Activated B cell treated with CpG ODN at 0.5 μM for 24 hours (primary cell): ENCODE measurements at places on chromosomes 2 and 18.

DNA sequence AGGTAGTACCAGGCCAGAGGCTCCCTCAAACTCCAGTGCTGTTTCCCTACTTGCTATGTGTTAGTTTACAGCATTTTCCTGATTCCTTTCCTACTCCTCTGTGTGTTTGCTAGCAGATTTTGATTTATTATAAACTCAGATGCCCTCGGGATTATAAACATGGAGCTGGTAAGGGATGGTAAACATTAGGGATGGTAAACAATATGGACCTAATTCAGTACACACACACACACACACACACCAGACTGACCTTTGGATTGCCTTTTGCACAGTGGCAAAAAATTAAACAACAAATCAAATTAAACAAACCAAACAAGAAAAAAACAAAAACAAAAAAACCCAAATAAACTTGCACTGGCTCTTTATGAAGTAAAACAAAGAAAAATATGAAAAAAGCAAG is 55.4 kb upstream of the ACVR1 start:
- DNase-seq: no peak

DNA sequence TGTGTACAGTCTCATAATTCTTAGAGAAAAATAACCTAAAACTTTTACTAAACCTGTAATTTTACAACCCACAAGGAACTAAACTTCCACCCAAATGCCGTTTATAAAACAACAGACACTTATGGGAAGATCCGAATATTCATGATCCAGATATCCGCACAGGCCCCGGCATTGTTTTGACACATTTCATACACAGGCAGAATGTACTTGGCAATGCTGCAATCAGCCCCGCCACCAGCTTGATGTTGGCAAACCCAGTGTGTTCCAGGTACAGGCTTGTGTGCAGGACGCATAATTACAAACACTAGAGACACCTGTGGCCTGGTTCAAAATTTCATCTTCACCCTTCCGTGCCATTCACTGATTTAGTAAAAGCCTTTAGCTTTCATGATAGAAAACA is 393.0 kb upstream of the SALL3 start:
- DNase-seq: no peak

- DNase-seq: no peak
Measured at GRCh38 chr2:119914266-119914665, 98.6 kb upstream of the EPB41L5 start.

DNA sequence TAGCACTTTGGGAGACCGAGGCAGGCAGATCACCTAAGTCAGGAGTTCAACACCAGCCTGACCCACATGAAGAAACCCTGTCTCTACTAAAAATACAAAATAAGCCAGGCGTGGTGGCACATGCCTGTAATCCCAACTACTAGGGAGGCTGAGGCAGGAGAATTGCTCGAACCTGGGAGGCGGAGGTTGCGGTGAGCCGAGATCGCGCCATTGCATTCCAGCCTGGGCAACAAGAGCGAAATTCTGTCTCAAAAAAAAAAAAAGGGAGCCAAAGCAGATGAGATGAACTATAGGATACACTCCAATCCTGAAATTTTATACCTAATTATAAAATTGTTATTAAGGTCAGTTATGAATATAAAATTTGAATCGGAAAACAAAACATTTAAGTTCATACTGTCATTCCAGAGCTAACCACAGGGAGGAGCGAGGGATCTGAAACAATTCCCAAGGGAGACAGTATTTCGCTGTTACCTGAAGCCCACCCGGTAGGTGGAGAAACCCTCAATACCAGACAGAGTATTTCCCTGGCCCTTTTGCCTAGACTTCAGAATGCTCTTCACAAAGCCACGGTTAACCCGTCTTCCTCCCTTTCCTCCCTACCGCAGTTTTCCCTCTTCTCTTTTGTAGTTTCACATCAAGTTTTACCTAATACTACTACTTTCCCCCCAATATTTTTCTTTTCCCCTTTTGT is 1.4 kb downstream of the PPM1G start:
- DNase-seq: no peak

DNA sequence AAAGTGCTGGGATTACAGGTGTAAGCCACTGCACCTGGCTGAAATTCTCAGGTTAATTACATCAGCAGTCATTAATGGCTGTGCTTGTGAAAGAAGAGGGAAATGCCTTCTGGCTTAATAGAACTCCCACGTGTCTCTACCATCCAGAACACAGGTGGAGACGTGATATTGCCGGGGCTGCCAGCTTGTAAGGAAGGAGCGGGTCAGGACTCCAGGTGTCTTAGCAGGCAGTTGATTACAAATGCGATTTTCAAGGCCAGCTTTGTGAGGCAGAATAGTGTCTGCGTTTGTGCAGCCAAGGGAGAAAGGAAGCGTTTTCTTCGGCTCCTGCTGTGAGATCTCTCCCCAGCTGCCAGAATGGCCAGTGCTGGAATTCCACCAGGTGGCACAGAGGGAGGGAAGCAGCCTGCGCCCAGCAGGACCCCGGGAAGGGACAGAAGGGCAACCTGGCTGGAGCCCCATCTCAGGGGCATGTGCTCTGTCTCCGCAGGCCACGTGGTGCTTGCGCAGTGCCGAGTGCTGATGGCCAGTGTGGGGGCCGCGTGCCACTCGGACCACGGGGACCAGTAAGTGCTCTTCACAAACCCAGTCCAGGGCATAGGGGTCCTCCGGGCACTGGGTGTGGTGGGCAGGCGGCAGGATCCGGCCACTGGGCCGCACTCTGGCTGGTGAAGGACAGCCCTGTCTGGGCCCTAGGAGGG is 3.7 kb upstream of the ESPNL start:
- no peak for DNase-seq

DNA sequence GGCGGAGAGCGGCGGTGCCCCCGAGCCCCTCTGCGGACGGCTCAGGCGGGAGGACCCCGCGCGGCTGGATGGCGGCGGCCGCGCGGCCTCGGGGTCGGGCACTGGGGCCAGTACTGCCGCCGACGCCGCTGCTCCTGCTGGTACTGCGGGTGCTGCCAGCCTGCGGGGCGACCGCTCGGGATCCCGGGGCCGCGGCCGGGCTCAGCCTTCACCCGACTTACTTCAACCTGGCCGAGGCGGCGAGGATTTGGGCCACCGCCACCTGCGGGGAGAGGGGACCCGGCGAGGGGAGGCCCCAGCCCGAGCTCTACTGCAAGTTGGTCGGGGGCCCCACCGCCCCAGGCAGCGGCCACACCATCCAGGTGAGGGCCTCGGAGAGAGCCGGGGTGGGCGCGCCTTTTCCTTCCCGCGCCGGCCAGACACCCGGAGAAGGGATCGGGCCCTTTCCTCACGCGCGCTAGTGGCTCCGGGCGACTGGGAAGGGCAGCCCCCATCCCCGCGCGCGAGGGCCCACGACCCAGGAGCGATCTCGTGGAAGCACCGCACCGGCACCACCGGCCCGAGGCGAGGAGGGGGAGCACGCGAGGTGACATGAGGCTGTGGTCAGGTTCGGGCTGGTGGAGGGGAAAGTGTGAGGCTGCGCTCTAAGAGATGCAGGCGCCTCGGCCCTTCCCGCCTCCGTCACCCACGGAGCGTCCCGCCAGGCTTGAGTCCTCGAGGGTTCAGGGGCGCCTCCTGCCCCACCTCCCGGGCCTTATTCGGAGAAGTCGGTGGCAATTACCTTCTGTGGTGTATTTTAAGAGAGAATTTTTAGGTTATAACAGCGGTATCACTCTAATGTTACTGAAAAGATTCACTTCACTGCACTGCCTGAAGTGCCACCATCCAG is 607 bp downstream of the LAMA3 start:
- no peak for DNase-seq

GRCh38 chr2:9167718-9168657 is 38.6 kb upstream of the ASAP2 start:
- DNase-seq: no peak

DNA sequence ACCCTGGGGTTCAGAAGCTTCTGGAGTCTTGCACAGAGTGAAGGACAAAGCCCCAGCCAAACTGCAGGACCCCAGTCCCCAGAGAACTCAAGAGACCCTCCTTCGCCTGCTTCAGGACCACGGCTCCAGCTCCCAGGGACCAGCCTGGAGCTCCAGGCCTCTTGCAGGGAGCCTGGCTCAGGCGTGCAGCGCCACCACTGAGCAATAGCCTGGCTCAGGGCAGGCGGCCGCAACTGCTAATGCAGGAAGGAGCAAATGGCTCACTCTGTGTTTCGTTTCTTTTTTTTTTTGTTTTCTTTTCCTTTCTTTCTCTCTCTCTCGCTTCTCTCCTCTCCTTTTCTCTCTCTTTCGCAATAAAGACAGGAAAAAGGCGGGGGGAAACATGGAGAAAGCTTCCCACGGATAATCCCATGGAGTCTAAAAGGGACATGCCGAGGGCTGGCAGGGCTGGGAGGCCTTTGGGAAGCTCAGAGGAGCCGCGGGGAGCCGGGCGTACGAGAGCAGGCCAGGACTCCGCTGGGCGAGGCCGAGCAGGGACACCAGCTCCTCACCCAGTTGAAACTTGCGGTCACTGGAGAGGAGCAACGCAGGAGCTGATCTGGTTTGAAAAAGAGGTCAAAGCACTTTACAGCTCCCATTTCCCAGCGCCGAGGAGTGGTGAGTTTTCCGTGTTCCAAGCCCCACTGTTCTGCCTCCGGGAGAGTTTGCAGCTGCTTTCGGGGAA is 244.8 kb downstream of the TWIST2 start:
- no peak for DNase-seq

DNA sequence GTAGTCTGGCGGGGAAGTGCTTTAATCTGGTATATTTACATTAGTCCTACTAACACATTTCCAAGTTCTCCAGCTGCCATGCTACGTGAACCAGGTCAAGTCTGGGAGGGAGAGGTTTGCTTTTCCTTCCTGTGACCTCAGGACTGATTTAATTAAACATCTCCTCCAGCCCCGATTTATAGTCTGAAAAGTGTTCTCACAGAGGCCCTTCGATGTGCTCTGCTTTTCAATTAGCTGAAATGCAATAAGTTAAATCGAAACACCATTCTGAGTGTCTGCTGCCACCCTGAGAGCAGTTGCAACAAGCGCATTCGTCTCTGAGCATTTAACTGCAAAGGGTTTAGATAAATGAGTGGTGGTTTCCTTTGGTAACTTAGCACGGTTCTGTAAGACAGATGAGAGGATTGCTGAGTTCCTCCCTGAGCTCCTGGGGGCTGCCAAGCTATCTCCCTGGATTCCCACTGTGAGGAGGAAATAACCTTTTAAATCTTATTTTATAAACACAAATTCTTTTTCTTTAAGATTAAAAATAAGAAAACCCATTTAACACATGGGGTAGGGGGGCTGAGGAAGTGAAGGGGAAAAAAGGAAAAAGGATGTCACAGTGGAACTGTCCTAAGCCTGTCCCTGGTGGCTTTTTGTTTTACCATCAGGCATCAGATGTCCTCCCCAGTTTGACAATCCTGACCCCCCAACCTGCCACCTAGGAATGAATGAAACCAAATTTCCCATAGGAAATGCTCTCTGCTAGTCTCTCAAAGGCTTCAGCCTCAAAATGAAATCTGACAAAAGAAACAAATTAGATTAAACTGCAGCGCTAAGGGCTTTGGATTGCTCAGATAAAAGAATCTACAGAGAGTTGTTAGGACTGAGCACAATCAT is 56.5 kb upstream of the CREB1 start:
- no peak for DNase-seq

GRCh38 chr18:8607776-8608742 is 1.2 kb upstream of the RAB12 start:
- DNase-seq: no peak

- DNase-seq: no peak
Measured at GRCh38 chr18:63095768-63096167, 223.8 kb downstream of the BCL2 start.

- no peak for DNase-seq
Measured at GRCh38 chr2:11236335-11236734, 81.1 kb downstream of the SLC66A3 start.

DNA sequence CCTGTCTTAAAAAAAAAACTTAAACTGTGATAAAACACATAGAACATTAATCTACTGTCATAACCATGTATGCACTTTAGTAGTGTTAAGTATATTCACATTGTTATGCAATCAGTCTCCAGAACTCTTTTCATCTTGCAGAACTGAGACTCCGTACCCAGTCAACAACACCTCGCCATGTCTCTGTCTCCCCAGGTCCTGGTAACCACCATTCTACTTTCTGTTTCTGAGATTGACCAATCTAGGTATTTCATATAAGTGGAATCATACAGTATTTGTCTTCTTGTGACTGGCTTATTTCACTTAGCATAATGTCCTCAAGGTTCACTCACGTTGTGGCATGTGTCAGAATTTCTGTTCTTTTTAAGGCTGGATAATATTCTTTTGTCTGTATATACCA is 290.8 kb upstream of the CXCR4 start:
- no peak for DNase-seq

DNA sequence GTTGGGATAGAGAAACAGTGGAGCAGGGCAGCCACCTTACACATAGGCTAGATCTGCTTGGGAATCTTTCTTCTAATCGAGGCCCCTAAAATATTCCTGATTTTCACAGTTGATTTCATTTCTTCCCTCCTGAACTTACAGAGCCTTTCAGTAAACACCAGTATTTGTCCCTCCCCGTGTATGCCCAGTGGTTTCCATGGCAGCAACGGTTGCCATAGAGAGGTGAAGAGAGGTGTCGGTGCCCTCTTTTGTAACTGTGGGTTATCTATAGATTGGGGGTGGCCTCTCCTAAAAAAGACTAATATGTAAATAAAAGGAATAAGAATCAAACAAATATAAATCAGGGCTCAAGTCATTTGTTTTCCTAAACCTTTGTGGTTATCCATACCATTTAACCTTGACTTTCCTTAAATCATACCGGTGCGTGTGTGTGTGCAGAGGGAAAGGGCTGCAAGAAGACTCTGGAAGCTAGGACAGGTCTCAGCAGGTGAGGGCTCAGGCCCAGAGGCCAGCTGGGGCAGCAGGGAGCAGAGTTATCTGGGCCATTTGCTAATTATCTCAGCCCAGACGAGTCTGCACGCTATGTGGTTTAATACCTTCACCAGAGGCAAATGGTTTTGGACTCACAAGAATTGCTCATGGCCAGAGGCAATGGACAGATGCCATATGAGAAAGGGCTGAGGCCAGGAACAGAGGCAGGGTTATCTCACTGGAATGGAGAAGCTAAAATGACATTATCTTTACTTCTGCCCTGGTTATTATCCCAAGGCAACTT is 35.5 kb downstream of the LIPG start:
- DNase-seq: no peak

DNA sequence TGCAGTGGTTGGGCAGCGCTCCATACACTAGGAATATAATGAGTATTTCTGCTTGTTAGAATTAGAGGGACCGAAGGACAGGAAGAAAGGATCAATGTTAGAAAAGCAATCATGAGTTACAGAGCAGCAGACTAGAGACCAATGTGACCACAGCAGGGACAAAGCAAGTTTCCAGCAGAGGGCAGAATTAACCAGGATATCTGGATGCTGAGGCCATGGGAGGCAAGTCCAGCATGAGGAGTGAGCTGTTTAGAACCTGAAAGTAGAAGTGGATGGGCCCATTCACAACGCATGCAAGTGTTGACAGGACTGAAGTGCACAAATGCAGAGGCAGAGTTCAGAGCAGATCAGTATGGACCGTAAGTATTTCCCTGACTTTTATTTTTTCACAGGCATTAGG is 910.4 kb upstream of the GYPC start:
- DNase-seq: no peak

DNA sequence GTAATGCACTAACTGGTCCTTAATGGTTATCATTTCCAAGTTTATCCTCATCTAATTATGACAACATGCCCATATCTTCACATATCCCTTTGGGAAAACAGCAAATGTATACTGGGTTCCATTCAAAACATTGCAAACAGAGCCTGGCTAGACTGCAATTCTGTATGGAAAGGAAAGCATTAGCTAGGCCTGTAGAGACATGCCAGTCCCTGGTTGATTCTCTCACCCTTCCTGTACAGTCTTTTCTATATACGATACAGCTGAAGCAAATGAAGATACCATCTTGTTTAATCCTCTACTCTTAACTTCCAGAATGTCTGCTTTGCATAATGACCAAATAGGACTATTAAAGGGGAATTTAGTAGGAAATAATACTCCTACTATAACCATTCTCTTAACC is 294.4 kb upstream of the MC4R start:
- no peak for DNase-seq
